WTC11 (cell line): ENCODE measurements at places on chromosomes 12 and 14.

GRCh38 chr12:58087423-58088127 is 146.2 kb downstream of the ATP23 start:
- DNase-seq, result peak; percentile 16
- no peak overlapping the region for H3K4me3 ChIP-seq
- no peaks in the 10 kb centered on the region for H3K36me3 ChIP-seq
- peaks cover 21% of the 10 kb centered on the region for H3K4me1 ChIP-seq
- no peak overlapping the region for H3K27ac ChIP-seq

DNA sequence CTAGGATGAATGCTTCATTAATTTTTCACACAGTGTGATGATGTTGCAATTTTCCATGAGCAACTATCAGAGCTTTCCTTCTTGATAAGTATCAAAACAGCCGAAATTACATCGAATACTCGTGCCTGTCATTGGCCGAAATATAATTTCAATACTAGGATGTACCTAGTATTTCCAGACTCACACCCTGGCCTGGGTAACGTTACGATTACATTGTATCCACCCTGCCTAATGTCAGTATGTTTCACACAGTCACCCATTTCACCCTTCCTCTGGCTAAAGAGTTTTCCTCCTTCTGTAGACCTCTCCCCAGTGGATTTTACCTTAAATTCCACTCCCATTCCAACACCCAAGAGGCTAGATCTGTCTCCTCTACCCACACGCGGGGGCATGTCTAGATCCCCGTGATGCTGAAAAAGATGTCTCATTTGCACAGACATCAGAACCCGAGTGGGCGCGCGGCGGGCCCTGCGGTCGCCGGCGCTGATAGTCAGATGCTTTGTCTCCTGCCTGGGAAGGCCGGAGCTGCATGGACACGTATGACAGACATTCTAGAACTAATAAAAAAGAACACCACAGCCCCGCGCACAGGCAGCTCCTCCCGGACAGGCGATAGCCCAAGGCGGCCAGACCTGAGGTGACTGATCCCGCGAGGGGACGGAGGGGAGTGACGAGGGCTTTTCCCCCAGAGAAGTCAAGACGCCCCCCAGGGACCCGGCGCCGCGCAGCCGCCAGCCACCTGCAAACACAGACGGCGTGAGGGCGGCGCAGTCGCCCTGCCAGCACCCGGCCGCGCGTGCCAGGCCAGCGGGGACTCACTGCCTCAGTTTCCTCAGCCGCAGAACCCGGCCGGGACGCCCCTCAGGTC is 723 bp downstream of the KIF21A start:
- H3K4me1 ChIP-seq, result peaks cover 52% of the 10 kb centered on the region
- peak; percentile 38 for DNase-seq
- H3K27ac ChIP-seq, result no peak overlapping the region
- H3K36me3 ChIP-seq, result no peaks in the 10 kb centered on the region
- H3K4me3 ChIP-seq, result peak overlapping the region; percentile 90
- H3K27me3 ChIP-seq, result peaks cover 10% of the 10 kb centered on the region; the same call in 1 of the 2 replicates

DNA sequence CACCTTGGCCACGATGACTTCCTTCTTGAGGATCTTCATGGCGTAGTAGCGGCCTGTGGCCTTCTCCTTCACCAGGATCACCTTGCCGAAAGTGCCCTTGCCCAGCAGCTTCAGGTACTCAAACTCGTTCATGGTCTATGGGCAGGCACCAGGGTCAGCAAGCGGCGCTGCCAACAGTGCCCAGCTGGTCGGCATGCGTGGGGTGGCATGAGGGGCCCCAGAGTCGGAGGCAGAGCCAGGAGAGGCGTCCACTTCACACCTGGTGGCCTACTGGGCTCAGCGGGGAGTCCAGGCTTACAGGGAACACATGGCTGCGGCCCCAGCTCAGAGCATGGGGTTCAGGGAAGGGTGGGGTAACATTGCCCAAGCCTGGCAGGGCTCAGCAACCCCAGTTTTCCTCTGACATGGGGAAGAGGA is 20.5 kb downstream of the AKT1 start:
- H3K27ac ChIP-seq, result no peak overlapping the region
- H3K4me3 ChIP-seq, result no peak overlapping the region
- peaks cover 29% of the 10 kb centered on the region for H3K36me3 ChIP-seq
- DNase-seq, result no peak
- H3K4me1 ChIP-seq, result peaks cover 2% of the 10 kb centered on the region; the same call in 1 of the 2 replicates
- no peaks in the 10 kb centered on the region for H3K27me3 ChIP-seq

DNA sequence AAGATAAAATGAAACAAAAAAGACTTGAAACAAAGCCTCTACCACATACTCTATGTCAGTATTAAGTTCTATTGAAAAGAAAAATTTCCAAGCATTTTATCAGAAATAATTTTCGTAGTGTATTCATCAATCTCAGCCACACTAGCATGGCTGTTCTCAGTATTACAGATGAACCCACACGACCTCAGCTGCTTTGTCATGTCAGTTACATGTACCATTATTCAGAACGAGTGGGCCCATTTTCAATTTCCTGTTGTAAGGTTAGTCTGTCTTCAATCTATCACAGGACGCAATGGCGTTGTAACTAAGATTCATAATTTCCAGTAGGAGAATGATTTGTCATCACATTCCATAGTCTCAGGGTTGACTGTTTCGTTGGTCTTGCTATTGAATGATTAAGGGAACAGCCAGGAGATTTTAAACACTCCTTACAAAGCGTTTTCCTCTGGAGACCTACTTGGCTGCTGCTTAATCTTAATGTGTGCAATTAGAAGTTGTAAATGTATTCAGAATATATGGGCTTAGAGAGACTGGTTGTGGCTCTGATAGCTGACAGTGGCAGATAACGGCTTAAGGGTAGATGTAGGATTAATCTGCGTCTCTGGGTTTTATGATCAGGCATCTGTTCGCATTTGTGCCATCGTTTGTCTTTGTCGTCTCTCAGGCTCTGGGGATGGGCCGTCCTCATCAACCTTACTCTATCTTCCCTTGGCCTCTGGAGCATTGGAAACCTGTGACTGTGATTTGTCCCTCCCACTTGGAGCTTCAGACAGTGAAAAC is 65.4 kb downstream of the GLT1D1 start:
- H3K27ac ChIP-seq, result no peak overlapping the region
- DNase-seq, result no peak
- H3K27me3 ChIP-seq, result no peaks in the 10 kb centered on the region; the same call in 1 of the 2 replicates
- H3K4me1 ChIP-seq, result no peaks in the 10 kb centered on the region
- H3K4me3 ChIP-seq, result no peak overlapping the region

- peaks cover 13% of the 10 kb centered on the region for H3K4me1 ChIP-seq
- no peak overlapping the region for H3K4me3 ChIP-seq
- no peaks in the 10 kb centered on the region for H3K27me3 ChIP-seq
- H3K27ac ChIP-seq, result no peak overlapping the region
Observed at GRCh38 chr12:71178162-71178561, 20.4 kb upstream of the TSPAN8 start.

- no peak for DNase-seq
- no peak overlapping the region for H3K27ac ChIP-seq
- peaks cover under 1% of the 10 kb centered on the region; the same call in 1 of the 2 replicates for H3K4me1 ChIP-seq
- H3K27me3 ChIP-seq, result no peaks in the 10 kb centered on the region
- no peak overlapping the region for H3K4me3 ChIP-seq
- peaks cover 67% of the 10 kb centered on the region for H3K36me3 ChIP-seq
Observed at GRCh38 chr12:6858799-6859198, 6.8 kb downstream of the USP5 start.

GRCh38 chr14:76829013-76829365 is 2.8 kb downstream of the LRRC74A start:
- H3K4me3 ChIP-seq, result no peak overlapping the region
- H3K36me3 ChIP-seq, result no peaks in the 10 kb centered on the region
- H3K4me1 ChIP-seq, result peaks cover 23% of the 10 kb centered on the region
- H3K27ac ChIP-seq, result no peak overlapping the region
- H3K27me3 ChIP-seq, result no peaks in the 10 kb centered on the region; the same call in 1 of the 2 replicates

DNA sequence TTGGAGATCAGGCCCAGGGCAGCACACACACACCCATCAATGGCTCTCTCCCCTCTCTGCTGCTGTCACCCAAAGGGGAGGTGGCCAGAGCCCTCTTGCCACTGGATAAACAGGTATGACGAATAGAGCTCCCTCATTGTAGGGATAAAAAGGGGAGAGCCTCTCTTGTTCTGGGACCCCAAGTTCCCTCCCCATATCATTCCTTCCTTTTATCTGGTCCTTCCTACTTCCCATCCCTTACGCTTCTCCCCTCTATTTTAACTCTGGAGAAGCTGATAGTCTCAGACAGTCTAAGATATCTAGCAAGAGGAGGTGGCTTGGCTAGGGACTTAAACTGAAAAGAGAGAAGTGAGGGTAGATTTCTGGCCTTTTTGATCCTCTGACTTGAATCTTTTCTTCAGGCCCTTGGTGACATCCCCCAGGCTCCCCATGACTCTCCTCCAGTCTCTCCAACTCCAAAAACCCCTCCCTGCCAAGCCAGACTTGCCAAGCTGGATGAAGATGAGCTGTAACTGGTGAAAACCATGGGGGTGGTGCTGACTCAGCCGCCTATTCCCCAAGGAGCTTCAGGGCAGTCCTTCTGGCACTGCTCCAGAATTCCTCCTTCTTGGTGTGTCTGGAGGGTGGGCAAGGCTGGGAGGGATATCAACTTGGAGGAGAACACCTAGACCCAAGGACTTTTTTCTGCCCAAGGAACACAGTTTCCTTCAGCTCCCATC is 5.3 kb downstream of the ARHGEF25 start:
- H3K27me3 ChIP-seq, result peaks cover 97% of the 10 kb centered on the region
- peaks cover 38% of the 10 kb centered on the region for H3K4me1 ChIP-seq
- H3K27ac ChIP-seq, result no peak overlapping the region
- DNase-seq, result no peak
- H3K36me3 ChIP-seq, result peaks cover 5% of the 10 kb centered on the region
- H3K4me3 ChIP-seq, result no peak overlapping the region

- H3K27ac ChIP-seq, result no peak overlapping the region
- H3K4me1 ChIP-seq, result 0 out of 2 replicates have a peak, but pooled peaks cover 4% of the 10 kb centered on the region
- no peaks in the 10 kb centered on the region for H3K36me3 ChIP-seq
- no peak overlapping the region for H3K4me3 ChIP-seq
- no peaks in the 10 kb centered on the region for H3K27me3 ChIP-seq
- DNase-seq, result peak; percentile 22
Observed at GRCh38 chr14:26008290-26008689, 589.5 kb downstream of the NOVA1 start.

DNA sequence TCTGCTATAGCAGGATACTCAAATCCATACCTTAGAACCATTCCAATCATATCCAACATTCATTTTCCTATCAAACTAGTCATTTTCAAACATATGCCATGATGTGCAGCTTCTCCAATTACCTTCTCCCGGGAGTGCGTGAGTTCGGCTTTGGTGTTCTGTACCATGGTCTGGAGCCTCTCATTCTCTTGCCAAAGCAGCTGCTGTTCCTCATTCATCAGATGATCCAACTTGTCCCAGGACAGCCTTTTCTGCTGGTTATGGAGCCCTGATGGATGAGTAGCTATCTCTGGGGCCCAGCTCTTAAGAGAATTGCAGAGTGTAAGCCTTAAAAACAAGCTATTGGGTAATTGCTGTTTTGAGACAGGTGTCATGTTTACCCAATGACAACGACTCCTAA is 71.1 kb upstream of the SAV1 start:
- H3K27me3 ChIP-seq, result no peaks in the 10 kb centered on the region
- H3K27ac ChIP-seq, result no peak overlapping the region
- peaks cover 3% of the 10 kb centered on the region; the same call in 1 of the 2 replicates for H3K4me1 ChIP-seq
- no peak overlapping the region for H3K4me3 ChIP-seq
- DNase-seq, result no peak

DNA sequence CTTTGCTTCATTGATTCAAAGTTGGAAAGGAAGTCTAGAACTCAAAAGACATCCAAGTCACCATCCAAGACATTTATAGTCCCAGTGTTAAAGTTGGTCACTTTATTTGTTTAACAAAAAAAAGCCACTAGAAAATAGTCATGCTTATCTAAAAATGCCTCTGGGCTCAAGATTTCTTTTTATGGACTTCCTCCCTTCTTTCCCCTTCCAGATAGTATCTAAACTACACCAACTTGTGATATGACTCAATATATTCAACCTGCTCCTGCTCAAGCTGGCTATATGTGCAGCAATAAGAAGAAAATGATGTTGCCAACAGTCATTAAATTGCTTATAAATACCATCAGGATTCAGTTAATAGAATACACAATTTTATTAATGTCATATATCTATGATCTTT is 1177.1 kb downstream of the FLRT2 start:
- peaks cover under 1% of the 10 kb centered on the region; the same call in 1 of the 2 replicates for H3K4me1 ChIP-seq
- no peaks in the 10 kb centered on the region for H3K27me3 ChIP-seq
- H3K27ac ChIP-seq, result no peak overlapping the region
- no peak for DNase-seq

DNA sequence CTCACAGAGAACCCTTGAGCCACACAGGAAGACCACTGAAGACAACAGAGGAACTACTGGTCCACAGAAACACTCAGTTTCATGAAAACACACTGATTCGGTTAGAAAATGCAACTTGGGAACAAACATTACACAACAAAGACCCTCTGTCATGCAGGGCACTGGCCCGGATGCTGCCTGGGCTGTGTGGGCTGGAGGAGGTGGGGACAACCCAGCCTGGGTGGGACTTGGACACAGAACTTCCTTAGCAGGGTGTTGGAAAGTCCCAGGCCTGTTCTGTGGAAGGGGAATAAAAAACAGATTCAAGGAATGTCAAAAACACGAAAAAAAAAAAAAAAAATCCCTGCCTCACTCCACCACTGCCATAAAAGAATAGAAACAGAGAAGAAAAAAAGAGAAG is 181.0 kb downstream of the MON2 start:
- H3K4me3 ChIP-seq, result no peak overlapping the region
- H3K36me3 ChIP-seq, result peaks cover 37% of the 10 kb centered on the region
- no peak for DNase-seq
- H3K27me3 ChIP-seq, result peaks cover 37% of the 10 kb centered on the region
- H3K4me1 ChIP-seq, result peaks cover 69% of the 10 kb centered on the region

GRCh38 chr14:61766151-61766550 is 3.9 kb downstream of the SNAPC1 start:
- H3K4me1 ChIP-seq, result peaks cover 39% of the 10 kb centered on the region
- peak overlapping the region; percentile 99 for H3K4me3 ChIP-seq
- H3K27ac ChIP-seq, result peak overlapping the region; percentile 71

DNA sequence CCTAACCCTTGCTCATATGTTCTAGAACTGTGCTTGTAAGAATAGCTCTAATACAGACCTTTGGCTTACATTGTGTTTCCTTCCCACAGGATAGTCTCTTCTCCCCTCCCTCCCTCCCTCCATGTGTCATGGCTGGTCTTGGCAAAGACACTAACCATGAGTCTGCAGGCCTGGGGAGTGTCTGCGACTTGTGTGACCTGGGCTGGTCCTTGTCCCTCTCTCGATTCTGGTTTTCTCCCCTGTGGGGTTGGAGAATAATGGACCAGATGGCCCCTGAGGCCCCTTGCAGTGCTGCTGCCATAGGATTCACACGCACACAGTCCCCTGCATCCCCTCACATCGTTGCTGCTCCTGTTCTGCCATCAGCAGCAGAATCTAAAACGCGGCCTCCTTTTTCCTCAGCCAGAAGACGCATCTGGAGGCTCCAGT is 30.3 kb downstream of the DEGS2 start:
- no peak overlapping the region for H3K4me3 ChIP-seq
- DNase-seq, result no peak
- H3K36me3 ChIP-seq, result no peaks in the 10 kb centered on the region; the same call in 1 of the 2 replicates
- H3K4me1 ChIP-seq, result peaks cover 12% of the 10 kb centered on the region
- no peaks in the 10 kb centered on the region for H3K27me3 ChIP-seq
